NCI-H2081 treated with DMSO at 0.1 percent for 48 hours (cell line): ENCODE measurements at places on chromosomes 4 and X.

DNA sequence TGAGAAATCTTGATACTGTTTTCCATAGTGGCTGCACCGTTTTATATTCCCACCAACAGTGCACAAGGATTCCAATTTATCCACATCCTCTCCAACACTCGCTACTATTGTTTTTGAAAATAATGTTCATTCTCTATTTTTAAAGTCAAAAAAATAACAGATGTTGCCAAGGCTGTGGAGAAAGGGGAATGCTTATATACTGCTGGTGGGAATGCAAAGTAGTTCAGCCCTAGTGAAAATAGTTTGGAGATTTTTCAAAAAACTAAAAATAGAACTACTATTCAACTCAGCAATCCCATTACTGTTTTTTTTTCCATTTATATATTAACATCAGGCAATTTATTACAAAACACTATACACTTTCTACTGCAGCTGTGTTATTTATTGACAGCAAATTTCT lies 208.7 kb downstream of the CBLL2 start:
- no peak for DNase-seq

- no peak for DNase-seq
Measured at GRCh38 chr4:8516061-8516573, 64.1 kb upstream of the GPR78 start.

DNA sequence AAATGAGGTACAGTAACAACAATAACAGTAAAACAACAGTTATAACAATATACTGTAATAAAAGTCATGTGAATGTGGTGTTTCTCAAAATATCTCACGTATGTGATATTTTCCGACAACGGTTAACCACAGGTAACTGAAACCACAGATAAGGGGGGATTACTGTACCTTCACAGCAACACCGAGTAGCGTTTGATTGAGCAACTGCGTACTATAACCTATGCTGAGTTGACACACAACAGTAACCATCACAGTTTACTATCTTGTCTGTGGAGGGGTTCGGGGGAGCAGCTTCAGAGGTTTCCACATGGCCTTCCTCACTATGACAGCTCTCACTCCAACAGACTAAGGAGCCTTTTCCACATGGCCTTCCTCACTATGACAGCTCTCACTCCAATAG lies 13.4 kb downstream of the RBMX2 start:
- DNase-seq = no peak

DNA sequence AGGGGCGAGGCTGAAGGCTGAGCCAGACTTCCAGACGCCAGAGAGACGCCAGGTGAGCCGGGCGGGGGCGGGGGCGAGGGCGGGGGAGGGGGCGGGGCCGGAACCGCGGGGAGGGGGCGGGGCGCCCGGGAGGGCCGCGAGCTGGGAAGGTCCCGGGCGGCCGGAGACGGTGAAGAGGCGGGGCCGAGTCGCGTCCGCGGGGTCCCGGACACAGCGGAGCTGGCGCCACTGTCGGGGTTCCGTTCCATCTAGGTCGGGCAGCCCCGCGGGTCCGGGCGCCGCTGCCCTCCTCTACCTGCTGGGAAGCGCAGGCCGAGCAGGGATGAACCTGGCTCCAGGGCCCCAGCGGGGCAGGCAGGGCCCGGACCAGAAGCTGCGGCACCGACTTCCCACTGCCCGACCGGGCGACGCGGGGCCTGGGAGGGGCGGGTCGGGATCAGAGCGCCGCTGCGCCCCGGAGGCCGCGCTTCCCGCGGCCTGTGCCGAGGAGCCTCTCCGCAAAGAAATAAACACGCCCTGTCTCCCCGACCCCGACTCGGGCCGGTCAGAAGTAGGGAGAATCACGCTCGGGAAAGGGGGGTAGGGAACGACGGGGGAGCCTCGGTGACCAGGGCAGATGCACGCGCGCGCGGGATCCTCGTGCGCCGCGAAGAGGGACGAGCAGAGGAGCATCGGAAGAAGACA lies 10.6 kb downstream of the HMX1 start:
- DNase-seq = no peak

GRCh38 chr4:44629280-44629866 lies 22.1 kb downstream of the YIPF7 start:
- peak; percentile 49 for DNase-seq

DNA sequence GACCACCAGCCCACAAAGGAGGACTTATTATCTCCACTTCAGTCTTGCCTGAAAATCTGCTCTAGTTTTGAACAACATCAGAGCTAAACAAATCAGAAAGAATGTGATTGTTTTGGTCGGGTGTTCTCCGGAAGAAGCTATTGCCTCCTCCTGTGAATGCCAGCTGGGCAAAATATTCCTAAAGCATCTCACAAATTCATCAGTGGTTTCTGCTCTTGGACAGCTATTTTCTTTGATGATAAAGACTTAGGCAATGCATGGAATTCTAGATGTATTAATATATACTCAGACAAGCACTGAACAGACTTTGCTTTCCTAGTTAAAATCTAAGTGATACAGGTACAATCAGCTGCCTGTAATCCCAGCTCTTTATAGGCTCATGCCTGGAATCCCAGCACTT lies 71.8 kb downstream of the ASMT start:
- no peak for DNase-seq

DNA sequence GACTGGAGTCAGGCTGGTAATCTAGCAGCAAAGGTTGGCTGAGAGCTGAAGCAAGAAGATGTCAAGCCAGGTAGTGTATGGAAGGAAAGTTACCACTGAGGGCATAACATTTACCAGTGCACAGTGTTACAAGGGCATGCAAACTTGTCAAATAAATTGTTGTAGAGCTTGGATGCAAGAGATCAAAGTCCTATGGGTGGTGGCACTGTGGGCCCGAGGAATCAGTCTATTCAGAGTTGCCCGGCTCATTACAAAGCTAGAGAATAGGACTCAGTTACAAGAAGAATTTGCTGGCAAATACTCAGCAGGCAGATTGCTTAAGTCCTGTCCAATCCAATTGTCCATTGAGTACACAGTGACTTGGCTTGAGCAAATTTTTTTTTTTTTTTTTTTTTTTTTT lies 2043.8 kb downstream of the ARAP2 start:
- DNase-seq = no peak

GRCh38 chr4:123599061-123599919 lies 202.7 kb downstream of the SPRY1 start:
- DNase-seq = no peak

DNA sequence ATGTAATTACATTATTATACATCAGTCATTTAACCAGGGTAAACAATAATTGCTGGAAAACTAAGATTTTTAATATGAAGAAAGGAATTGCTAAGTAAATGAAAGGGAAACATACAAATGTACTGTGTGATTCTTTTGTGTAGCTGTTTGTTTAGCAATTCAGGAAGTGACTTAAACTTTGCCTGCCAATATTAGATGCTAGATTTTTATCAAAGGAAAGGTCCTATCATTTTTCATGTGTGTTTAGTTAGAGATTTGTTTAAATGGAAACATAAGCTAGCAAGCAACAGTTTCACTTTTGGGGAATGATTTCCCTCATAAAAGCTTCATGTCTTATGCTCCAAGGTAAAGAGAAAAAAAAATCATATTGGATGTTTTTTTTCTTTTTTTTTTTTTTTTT lies 95.1 kb upstream of the LIMCH1 start:
- peak; percentile 52 for DNase-seq

GRCh38 chr4:7666011-7666410 lies 231.3 kb upstream of the PSAPL1 start:
- DNase-seq = no peak

DNA sequence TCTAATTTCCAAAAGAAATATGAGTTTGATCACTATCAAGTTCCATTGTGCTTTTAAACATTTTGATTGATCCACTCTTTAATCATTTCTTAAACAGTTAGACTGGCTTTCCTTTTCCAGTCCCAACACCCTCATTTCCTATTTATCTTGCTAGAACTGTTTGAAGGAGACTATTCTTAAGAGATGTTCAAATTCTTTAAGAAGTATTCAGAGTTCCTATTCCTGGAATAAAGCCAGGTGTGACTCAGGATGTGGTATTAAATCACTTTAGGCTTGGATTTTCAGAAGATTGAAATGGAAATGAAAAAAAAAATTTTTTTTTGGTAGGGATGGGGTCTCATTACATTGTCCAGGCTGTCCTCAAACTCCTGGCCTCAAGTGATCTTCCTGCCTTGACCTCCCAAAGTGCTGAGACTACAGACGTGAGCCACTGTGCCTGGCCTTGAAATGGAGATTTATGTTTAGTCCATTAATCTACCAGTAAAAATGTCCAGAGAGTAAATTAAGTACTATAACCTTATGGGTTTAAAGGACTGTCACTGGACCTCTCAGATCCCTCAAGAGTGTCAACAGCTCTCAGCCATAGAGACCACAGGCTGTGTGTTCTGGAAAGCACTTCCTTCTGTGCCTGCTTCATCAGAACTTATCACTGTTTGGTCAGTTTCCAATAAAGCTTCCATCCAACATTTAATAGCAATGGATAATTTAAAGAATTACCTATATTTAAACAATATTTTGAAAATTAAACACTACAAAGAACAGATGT lies 90.7 kb downstream of the CDS1 start:
- no peak for DNase-seq

DNA sequence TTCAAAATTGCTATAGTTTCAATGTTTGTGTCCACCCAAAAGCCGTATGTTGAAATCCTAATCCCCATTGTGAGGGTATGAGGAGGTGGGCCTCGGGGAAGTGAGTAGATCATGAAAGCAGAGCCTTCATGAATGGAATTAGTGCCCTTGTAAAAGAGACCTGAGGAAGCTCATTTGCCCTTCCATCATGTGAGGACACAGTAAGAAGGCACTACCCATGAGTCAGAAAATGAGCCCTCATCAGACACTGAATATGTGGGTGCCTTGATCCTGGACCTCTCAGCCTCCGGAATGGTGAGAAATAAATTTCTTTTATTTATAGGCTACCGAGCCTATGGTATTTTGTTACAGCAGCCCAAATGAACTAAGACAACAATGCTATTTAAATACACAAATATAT lies 57.7 kb upstream of the EFHC2 start:
- DNase-seq = no peak

DNA sequence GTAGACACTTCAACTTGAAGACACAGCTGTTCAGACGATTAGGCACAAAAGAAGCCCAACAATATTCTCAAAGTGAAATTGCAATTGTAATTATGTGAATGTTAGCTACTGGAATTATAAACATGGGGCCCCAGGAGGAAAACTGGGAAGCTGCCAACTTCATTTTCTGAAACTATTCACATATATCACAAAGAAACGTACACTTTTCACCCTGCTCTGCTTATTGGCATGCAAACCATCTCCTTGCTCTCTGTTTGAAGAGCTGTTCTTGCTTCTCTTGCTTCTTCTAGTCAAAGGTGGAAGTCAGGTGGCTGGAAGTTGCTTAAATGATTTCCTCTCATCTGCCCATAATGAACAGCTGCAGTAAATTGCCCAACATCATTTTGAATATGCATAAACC lies 320.1 kb downstream of the CFAP299 start:
- no peak for DNase-seq

- no peak for DNase-seq
Measured at GRCh38 chr4:139843641-139844040, 178.0 kb downstream of the MGST2 start.

DNA sequence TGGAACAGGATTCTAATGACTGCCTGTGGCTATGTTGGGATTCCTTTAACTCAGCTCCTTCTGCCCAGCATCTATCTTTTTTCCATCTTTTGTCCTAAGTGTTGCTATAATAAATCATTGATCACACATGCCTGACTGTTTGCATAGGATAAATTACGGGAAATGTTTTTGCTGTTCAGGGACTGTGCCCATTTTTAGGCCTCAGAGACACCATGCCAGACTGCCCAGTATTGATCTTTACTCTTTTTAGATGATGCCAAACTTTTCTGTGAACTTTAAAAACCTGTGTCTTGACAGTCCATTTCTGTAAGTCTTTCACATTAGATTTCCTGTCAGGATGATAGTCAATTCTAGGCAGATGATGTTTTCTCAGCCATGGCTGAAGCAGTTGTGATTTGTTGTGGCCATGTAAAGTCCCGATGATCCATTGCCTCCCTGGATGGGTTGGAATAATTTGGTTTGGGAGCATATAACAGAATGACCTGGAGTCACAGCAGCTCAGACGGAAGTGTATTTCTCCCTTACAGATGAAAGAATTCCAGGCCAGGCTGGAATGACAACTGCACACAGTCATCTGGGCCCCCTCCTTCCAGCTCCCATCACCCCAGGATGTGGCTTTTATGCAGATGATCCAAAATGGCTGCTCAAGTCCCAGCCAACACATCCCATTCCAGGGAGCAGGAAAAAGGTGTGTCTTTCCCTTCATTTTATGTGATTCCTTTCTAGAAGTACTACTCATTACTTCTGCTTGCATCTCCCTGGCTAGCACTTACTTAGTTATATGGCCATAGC lies 3.4 kb downstream of the HTT-AS start:
- DNase-seq = no peak

DNA sequence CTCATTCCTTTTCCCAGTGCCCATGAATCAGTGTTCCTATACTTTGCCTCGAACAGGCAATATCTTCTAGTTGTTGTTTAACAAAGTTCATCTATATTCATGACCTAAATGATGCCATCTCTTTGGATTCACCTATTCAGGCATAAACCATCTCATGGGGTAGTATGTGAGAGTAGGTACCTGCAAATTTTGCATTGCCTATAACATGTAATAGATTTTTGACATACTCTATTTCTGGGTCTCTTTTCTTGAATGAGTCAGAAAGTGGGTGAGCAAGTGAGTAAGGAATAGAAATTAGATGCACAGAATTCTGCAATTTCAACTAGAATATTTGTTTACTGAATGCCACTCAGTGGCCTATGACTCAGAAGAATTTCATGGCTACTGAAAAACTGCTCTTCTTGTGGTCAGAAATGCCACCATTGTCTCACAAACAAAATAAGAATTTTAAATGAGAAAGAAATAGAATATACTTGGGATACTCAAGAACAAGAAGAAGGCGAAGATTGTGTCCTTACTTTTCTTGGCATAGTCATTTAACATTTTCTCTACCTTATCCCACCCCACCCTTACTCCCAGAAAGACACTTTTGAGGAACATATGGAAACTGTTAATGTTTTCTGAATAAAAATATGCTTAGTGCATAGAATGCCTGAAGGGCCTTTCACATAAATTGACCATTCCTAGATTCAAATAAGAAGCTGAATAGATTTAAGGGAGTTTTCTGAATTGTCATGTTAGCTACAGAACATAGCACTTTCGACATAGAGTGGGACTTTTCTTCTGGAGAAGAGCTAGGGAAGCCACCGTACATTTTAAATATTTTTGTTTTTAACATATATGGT lies 86.8 kb downstream of the HHIP start:
- DNase-seq = no peak

- DNase-seq = no peak
Measured at GRCh38 chr4:179268791-179269190, 1826.6 kb upstream of the AGA start.

DNA sequence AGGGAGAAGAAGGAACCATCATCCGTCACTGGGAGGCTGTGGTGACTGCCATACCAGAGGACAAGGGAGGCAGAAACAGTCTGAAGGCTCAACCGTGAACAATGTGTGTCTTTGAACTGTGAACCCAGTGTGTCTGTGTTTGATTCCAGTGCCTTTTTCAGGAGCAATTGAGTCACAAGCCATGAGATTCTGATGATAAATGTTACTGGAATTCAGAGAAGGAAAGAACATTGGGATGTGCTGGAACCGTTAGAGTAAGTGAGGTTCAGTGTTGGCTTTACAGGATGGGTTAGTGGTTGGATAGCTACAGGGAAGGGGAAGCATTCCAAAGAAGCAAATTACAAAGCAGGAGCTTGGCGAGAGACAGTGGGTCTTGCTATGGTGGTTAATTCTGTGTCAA lies 464.4 kb downstream of the TRIML1 start:
- no peak for DNase-seq

- no peak for DNase-seq
Measured at GRCh38 chr4:37101182-37101581, 143.4 kb upstream of the NWD2 start.
